Stimulated activated CD4-positive, alpha-beta T cell treated with anti-CD3 and anti-CD28 coated beads, Interleukin-12 subunit alpha, Interleukin-12 subunit beta, amount 100 ng/mL, for 24 hours (primary cell): ENCODE measurements at places on chromosomes 5 and 9.

DNA sequence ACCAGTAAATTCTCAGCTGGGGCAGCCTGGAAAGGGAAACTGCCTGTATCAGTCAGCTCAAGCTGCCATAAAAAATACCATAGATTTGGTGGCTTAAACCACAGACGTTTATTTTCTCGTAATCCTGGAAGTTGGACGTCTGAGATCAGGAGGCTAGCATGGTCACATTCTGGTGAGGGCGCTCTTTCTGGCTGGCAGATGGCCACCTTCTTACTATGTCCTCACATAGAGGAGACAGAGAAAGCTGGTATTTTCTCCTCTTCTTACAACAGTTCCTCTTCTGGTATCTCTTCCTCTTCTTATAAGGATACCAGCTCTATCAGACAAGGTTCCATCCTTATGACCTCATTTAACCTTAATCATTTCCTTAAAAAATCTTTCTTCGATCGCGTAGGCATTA lies 50.5 kb upstream of the RFX3 start:
- DNase-seq: no peak

DNA sequence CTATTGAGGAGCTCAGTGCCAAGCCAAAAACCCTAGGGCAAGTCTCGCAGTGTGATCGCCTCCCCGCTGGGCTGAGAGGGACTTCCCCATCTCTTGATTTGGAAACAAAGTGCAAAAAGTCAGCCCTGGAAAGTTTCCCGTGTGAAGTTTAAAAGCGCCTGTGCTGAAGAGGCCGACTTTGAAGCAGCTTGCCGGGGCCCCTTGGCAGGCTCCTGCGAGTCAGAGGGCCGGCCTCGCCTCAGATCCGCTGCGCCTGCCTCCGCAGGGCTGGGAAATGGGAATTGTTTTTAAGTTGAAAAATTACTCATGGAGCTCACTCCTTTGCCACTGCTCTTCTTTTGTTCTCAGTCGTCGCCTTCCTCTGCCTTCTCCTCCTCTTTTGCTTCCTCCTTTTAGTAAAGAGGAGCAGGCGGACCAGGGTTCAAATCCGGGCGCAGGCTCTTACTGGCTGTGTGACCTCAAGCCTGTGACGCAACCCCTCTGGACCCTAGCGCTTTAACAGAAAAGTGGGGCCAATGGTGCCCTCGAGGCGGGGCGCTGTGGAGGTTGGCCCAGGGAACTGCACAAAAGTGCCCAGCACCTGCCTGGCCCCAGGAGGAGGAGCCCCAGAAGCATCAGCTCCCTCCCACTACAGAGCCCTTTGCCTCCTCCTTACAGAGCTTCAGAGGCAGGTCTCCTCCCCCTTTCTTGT lies 14.7 kb upstream of the LHX2 start:
- DNase-seq: peak; percentile 60

DNA sequence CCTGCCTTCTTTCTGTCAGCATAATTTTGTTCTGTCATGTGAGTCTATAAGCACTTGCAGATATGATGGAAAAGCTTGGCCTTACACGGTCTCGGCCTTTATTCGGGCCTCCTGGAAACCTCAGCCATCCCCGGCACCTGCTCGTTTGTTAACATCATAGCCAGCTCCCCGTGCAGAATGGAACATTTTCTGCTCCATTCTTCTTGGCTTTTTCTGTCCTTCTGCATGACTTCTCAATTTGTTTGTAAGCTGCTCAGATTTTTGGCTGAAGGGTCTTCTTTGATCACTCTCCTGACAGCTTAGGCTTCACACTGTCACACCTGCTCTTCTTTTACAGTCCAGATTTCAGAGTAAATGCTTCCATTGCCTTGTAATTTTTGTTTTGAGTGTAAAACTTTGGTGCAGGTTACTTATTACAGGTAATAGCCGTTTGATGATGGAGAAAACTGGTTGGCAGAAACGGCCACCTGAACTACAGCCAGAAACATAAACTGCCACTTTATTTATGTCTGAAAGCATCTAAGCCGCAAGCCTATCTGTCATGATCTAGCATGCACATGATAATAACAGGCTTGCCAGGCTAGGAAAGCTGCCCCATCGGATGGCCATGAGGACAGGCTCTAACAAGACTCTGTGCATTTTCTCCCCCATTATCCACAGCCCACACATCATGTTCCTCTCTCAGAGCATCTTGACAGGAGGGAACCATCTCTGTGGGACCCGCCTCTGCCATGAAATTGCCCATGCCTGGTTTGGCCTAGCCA lies 197.0 kb downstream of the AOPEP start:
- DNase-seq: no peak

DNA sequence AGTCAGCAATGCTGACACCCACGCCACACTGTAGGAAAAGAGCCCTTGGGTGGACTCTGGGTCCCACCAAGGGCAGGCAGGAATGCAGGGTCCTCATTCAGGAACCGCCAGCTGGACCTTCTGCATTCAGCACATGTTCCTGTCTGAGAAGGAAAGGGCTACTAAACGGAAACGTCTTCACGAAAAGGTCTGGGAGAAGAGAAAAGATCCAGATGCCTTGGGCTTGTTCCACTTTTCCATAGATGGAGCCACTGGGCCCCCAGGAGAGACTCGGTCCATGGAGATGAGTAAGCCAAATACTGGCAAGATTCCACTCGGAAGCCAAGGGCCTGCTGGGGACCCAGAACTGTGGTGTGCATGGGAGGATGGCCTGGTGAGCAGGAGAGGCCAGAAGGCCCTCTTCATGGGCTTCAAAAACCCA lies 38.4 kb downstream of the LHFPL2 start:
- no peak for DNase-seq

DNA sequence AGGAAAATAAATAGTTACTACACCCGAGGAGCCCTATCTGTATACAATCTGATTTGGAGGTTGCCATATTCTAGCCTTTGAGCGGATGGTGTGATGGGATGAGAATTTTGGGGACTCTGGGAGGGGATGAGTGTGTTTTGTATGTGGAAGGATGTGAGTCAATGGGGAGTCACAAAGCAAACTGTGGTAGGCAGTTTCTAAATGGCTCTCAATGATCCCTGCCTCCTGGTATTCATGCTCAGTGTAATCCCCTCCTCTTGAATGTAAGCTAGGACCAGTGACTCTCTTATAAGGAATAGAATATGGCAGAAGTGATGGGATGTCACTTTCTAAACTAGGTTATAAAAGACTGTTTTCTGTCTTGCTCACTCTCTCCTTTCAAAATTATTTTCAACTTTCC lies 205.7 kb upstream of the RIOK2 start:
- DNase-seq: no peak

- no peak for DNase-seq
These were observed 21.2 kb upstream of the ARL14EPL start for GRCh38 chr5:116011046-116011445.

- DNase-seq: no peak
These were observed 115.7 kb downstream of the MAN2A1 start for GRCh38 chr5:109805472-109805871.

GRCh38 chr5:159310511-159310910 lies 19.8 kb downstream of the IL12B start:
- no peak for DNase-seq

DNA sequence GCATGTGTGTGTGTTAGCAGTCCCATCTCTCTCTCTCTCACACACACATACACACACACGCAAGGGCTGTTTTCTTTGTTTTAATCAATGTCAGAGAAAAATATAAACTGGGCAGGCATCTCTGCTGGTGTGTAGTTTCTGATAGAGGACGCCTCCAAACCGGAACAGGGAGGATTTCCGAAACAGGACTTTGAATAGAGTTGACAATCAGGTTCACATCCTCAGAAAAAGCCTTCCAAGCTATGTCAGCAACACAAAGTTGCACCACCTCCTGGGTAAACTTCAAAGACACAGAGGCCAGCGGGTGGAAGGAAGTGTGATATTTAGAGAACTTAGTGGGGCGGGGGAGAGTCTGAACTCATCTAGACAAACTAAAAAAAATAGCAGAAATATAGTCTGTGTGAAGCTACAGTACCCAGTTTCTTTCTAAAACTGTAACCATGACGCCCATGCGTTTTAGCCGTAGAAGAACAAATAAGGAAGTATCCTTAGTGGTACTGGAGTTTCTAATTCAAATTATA lies 1.2 kb downstream of the ST8SIA4 start:
- DNase-seq: peak; percentile 39

GRCh38 chr5:164377746-164378145 lies 872.3 kb downstream of the MAT2B start:
- DNase-seq: no peak

GRCh38 chr9:136342181-136343120 lies 15.1 kb downstream of the GPSM1 start:
- peak; percentile 40 for DNase-seq

DNA sequence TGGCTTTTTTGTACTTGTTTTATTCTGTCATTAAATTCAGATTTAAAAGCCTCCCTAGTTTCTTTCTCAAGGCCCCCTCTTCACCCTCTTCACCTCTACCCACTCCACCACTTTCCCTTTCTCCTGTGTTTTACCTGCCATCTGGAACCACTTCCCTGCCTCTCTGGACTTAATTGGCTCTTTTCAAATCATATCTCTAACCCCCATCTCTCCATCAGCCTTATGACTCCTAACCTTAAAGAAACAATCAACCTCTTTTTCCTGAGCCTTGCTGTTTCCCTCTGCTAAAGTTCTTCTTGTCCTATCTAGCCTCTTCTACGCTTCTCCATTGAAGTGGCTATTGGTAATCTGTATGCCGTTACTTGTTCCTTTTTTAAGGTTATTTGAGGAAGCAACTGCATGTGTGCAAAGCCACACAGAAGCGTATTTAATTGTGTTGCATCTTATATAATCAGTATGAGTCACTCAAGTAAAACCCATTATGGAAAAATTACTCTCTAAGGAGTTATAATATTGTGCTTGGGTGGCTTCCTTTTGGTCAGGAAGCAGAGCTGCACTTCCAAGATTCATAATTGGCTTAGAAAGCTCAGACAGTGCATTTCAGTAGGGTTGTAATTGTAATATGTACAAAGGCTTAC lies 653.6 kb upstream of the ITGA1 start:
- no peak for DNase-seq

DNA sequence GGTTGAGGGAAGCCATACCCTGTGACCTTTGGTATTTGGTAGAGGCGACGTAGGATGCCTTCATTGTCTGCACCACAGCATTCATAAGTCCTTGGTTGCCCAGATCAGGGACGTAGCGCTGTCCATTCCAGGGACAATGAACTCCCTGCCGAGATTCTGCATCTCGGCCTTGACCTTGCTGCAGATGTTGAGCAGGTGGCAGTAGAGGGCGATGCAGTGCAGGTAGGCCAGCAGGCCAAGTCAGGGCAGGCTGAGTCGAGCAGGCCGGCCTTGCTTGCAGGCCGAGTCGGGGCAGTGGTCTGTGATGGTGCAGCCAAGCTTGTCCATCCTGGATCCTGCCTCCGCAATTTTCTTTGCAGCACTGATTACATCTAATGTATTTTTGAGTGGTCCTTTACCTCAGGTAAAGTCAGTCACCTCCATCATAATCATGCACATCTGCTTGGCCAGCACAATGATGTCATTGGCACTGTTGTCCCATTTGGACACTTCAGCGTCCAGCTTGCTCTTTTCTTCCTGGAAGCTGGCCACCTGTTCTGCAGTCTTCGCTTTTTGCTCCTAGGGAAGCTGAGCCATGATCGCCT lies 93.4 kb upstream of the CCDC112 start:
- no peak for DNase-seq

DNA sequence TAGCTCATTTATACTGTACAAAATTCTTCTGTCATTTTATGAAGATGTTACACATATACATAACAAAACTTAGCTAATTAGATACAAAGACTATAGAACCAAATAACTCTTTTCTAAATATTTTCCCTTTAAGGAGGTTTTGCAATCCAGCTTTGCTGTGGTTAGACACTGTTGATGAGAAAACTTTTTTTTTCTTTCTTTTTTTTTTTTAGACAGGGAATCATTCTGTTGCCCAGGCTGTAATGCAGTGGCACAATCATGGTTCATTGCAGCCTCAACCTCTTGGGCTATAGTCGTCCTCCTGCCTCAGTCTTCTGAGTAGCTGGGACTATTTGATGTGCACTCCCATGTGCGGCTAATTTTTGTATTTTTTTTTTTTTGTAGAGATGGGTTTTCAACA lies 38.5 kb upstream of the CDKN2B start:
- no peak for DNase-seq

DNA sequence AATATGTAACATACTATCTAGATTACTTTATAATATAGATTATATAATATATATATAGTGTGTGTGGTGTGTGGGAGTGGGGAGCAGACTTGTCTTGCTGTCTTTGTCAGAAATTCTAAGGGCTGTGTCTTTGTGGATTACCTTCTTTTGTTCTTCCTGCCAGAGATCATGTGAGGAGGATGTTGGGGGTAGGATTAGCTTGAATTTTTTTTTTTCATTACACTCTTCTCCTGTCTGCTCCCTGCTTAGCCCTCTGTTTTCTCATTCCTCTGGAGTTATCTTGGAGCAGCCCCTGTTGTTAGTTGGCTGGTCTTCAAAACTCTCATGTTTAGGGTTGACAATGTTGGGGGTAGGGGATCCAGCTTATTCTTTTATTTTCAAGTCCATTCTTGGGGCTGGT lies 21.0 kb upstream of the C9orf40 start:
- DNase-seq: no peak

DNA sequence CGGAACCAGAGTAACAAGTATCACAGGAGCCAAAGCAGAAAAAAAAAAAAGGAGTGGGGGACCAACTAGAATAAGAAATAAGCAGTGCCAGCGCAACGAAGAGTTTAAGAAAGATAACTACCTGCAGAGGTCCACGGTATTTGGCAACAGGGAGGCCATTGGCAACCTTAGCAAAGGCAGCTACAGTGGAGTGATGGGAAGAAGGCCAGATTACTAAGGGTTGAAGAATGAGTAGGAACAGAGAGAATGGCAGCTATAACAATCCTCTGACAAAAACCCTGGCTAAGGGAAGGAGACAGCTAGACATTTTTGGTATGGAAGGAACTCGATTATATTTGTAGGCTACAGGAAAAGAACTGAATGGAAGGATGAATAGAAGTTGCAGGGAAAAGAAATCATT lies 93.4 kb upstream of the DMAC1 start:
- DNase-seq: no peak

- DNase-seq: no peak
These were observed 32.6 kb upstream of the RXRA start for GRCh38 chr9:134293611-134294152.

DNA sequence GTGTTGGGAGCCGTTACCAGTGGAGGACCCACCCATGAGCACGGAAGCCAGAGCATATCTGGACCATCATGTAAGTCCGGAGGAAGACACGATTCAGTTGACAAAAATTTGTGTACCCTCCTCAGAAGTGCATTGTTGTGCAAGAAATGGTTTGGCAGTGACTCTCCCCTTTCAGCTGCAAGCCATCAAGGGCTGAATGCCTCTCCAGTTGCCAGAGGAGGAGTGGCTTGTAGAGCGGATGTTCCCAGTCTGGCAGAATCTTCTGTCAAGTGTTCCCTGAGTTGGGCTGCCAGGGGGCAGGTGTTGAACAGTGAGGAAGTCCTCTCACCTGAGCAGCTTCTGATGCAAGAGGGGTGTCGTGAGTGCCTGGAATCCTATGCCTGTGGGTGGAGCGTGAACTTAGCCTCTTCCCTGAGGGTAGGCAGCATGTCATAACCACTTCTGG lies 27.6 kb upstream of the CDKN2AIPNL start:
- no peak for DNase-seq

GRCh38 chr5:45491368-45491767 lies 204.8 kb downstream of the HCN1 start:
- no peak for DNase-seq
